Stimulated activated CD8-positive, alpha-beta memory T cell treated with anti-CD3 and anti-CD28 coated beads, Interleukin-7, amount 100 ng/mL, for 24 hours (primary cell): ENCODE measurements at places on chromosomes 12 and 14.

DNA sequence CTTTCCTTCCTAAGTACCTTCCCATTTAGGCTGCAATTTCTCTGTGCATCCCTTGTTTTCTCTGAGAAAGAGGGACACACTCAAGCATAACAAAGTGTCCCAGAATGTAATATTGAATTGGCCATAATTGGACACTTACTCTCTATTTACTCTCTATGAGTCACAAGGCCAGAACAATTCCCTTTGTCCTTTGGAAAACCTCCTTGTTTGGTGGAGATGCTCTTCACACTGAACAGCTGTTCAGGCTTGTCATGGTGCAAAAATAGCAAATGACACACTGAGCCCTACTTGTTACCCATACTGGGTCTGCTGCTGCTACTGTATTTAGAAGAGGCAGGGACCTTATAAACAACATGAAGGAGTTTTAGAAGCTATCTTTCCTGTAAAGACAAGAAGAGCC is 1590.5 kb upstream of the TMEM132C start:
- DNase-seq, result no peak

GRCh38 chr12:97989366-97989940 is 525.9 kb upstream of the TMPO start:
- DNase-seq, result no peak

DNA sequence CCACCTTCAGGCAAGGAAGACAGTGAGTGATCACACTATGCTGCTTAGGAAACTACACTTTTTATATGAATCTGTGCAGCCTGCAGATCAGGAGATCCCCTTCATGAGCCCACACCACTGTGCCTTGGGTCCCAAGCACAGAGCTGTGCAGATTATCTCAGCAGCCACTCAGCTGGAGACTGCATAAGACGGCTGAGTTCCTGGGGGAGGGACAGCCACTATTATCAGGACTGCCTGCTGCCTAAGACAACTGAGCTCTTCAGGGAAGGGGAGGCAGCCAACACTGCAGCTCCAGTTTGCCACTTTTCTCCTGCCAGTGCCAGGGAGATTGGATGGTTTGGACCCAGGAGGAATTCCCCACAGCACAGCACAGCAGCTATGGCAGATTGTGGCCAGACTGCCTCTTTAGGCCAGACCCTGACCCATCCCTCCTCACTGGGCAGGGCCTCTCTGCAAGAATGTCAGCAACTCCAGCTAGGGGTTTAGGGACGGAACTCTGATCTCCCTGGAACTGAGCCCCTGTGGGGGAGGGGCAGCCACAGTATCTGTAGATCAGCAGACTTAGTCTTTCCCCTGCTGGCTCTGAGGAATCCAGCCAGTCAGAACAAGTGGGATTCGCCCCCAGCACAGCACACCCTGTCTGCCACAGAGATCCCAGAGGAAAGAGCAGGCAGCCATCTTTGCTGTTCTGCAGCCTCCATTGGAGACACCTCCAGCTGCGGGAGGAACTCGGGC is 141.3 kb downstream of the KLHL28 start:
- DNase-seq, result no peak

GRCh38 chr14:61894452-61895077 is 132.3 kb downstream of the SNAPC1 start:
- peak; percentile 35 for DNase-seq

DNA sequence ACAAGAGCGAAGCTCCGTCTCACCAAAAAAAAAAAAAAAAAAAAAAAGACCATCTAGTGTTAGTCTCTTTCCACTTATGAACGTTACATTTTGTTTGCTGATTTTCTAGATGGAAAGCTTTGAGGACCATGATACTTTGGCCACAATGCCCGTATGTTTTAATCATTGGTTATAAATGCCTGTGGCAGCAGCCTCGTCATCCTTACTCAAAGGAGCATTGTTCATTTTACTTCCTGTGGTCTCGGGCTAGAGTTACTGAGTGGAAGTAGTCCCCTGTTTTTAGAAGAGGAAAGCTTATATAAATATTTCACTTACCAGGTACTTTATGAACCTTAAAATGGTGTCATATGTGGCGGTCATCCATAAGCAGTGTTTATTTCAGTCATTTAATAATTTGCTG is 359.9 kb downstream of the AEBP2 start:
- no peak for DNase-seq

GRCh38 chr14:100714258-100714892 is 12.3 kb upstream of the DLK1 start:
- no peak for DNase-seq

- no peak for DNase-seq
These were observed 1.5 kb downstream of the PACS2 start for GRCh38 chr14:105315941-105316576.

DNA sequence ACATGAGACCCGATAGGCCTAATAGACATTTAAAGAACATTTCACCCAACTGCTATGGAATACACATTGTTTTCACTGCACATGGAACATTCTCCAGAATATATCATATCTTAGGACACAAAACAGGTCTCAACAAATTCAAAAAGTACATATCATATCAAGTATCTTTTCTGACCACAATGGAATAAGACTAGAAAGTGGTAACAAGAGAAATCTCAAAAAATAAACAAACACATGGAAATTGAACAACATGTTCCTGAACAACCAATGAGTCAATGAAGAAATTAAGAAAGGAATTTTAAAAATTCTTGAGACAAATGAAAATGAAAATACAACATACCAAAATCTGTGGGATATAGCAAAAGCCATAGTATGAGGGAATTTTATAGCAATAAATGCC is 208.1 kb downstream of the PTPRO start:
- no peak for DNase-seq

DNA sequence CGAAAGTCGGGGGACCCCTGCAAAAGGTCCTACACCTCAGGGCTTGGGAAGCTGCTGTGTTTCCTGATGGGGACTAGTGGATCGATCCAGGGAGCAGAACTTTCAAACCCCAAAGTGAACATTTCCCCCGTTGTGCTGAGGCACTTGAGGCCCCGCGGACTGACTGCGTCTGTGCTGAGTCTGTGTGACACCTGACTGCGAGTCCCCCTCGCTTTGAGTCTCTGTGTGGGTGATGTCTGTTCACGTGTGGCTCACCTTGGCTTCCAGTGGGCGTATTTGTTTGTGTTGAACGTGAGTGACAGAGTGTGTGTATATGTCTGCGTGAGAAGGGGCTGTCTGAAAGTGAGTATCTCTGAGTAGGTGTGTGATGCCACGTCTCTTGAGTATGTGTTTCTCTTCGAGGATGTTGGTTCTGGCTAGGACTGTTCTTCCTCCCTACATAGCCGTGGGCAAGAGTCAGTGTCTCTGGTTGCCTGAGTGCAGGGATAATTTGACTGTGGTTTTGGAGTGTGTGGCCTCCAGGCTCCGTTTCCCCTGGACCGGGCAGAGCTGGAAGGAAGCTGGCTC is 1.3 kb downstream of the TEAD4 start:
- DNase-seq, result no peak

DNA sequence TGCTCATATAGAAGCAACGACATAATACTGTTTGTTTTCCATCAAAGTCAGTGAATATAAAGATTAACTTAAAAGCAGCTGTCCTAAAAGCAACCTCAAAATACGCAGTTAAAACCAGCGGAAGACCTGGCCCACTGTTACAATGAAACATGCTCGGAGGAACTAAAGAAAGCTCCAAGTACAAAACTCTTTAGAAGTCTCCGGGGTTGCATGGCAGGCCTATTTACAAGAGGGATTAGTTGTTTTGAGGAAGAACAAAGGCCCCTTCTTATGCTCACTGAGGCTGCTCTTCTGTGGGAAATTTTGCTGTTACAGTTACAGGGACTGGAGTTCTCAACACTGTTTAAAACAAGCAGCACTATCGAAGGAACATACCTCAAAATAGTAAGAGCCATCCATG is 75.9 kb upstream of the C12orf71 start:
- no peak for DNase-seq

- no peak for DNase-seq
These were observed 335.4 kb upstream of the ATP2B1 start for GRCh38 chr12:90044069-90044468.

DNA sequence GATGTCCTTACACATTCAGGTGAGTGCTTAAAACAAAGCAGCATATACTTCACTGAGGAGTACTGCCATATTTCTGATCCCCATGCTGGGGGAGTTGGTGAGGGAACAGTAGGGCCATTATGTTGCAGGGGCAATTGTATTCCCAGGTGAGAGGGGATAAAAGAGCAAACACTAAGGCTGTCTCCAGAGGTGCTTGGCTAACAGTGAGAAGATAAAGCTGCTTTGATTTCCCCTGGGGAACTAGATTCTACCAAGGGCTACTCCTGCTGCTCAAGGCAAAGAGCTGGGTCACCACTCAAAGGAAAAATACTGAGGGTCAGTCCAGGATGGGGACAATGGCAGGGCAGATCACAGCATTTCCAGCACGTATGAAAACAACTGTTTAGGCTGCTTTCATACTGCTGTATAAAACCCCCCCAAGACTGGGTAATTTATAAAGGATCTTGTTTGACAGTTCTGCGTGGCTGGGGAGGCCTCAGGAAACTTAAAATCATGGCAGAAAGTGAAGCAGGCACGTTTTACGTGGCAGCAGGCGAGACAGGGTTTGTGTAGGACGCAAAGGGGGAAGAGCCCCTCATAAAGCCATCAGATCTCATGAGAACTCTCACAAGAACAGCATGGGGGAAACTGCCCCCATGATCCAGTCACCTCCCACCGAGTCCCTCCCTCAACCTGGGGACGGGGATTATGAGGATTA is 47.8 kb upstream of the OR5AU1 start:
- no peak for DNase-seq

DNA sequence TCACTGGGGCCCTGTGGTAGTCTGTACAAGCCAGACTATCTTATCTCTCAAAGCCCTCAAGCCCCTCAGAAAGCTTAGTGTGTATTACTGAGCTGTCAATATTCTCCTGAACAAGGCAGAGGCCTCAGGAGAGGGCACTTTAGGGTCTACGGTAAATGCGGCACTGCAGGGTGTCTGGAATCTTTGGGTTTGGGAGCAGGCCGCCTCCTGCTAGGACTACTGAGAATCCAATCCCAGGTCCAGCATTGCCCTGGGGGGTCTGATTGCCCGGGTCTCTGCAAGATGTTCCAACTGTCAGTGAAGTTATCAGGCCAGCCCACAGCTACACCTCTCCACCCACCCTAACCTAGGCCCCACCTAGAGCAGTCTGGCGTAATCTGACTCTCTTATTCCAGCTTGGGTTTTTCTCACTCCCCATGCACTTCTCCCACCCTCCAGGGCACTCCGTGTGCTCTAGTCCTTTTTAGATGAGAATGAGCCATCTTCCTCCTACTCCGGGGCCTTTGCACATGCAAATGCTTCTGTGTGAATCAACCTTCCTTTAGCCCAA is 4.3 kb upstream of the ZFP36L1 start:
- DNase-seq, result no peak

- no peak for DNase-seq
These were observed 162.1 kb downstream of the ADCK1 start for GRCh38 chr14:77961847-77962580.

DNA sequence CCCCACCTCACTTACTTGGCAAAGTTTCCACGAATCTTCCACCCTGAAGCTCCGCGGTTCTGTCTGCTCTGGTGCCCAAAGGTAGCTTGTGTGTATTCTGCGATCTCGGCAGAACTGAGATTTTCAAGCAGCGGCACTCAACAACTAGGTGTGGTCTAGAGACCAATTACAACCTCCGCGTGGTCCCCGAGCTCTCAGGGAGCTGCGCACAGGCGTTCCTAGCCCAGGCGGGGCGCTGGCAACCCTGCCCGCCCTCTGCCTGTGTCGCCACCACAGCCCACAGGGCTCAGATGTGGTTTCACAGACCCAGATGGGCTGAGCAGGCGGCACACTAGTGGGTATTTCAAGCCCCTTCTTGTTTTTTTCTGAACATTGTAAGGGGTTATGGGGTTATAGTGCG is 1.5 kb upstream of the DIABLO start:
- DNase-seq, result peak; percentile 25

GRCh38 chr14:34344318-34344717 is 117.7 kb downstream of the SPTSSA start:
- no peak for DNase-seq

- DNase-seq, result no peak
These were observed 324 bp downstream of the CALCOCO1 start for GRCh38 chr12:53726946-53727309.

DNA sequence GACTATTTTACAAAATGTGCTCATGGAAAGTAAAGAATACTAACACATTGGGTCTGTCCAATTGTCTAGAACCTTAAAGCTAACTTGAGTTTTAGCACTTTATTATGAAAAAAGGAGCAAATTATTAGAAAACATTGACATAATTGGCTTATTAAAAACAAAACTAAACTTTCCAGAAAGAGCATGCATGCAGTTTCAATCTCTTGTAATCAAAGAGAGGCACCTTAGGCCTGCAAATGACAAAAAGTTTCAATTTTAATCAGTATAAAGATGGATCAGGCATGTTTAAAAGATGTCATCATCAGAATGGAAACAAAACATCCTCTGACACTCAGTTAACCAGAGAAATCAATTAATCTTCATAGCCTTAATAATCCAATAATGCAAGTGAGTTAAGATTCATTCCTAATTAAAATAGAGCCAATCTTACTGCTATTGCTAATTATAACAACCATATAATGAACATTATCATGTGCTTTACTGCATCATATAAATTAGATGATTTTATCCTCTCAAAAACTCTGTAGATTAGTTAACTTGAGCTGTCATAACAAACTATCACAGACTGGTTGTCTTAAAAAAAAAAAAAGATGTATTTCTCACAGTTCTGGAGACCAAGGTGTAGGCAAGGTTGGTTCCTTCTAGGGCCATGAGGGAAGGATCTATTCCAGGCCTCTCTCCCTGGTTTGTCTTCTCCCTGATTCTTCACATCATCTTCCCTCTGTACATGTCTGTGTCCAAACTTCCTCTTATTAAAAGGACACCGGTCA is 131.4 kb downstream of the RPAP3 start:
- DNase-seq, result no peak

GRCh38 chr12:62436164-62436503 is 30.5 kb upstream of the MON2 start:
- no peak for DNase-seq

DNA sequence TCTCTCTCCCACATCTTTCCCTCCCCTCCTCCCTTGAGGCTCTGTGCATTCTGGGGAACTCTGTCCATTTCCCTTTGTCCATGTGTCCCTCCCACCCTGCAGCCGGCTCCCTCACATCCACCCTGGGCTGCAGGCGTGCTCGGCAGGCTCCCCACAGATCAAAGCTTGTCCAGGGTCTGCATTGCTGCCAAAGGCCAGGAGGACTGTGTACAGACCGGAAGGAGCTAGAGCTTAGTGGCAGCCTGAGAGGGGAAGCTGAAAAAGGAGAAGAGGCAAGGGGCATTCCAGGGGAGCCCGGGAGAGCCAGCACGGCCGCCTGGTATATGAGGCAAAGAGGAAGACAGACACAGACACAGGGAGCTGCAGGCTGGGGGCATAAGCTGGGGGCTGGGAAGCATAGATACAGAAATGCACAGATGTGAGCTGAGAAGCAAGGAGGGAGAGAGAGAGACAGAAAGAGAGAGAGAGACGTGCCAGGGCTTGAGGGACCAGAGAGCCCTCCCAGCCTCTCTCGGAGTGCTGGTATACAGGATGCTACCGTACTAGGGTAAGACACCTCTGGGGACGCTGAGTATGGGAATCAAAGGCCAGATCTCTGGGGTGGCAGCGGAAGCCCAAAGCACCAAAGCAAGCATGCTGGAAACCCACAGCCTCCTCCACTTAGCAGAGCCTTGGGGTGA is 3.3 kb downstream of the CD4 start:
- no peak for DNase-seq

GRCh38 chr14:22159957-22160356 is 429.1 kb downstream of the DAD1 start:
- DNase-seq, result no peak

- no peak for DNase-seq
These were observed 41.8 kb downstream of the SMOC1 start for GRCh38 chr14:69921052-69921451.
